Smooth muscle cell of the umbilical artery (primary cell): ENCODE measurements at places on chromosomes 1 and 21. TPM values are rescaled to one million over a fixed set of nuclear protein-coding genes. Genes with fewer than 3 reads are reported as not detected.

The CYP4Z1 gene
- total RNA-seq: not detected in 2 replicates

The RAB25 gene
- not detected in 2 replicates for total RNA-seq

The BACE2 gene
- total RNA-seq: 61.8 TPM in 2 replicates

The CAPN9 gene
- not detected in 2 replicates for total RNA-seq

The C1orf146 gene
- total RNA-seq: not detected in 2 replicates

The S1PR1 gene
- 2.7 and 7.9 TPM in 2 replicates for total RNA-seq

The LRRC38 gene
- not detected in 2 replicates for total RNA-seq

The HENMT1 gene
- total RNA-seq: 2.1 and 3.0 TPM in 2 replicates

The COP1 gene
- total RNA-seq: 54.9 and 61.0 TPM in 2 replicates

The RC3H1 gene
- 14.6 and 22.4 TPM in 2 replicates for total RNA-seq

The TRAF3IP3 gene
- not detected in 2 replicates for total RNA-seq

The CYP4A11 gene
- total RNA-seq: not detected in 2 replicates

The CDK11A gene
- 8.6 and 23.8 TPM in 2 replicates for total RNA-seq

The PAQR6 gene
- total RNA-seq: 0.28 and 0.59 TPM in 2 replicates

The LRRC53 gene
- total RNA-seq: not detected in 2 replicates

The GBP7 gene
- total RNA-seq: not detected in 2 replicates

The LMOD1 gene
- total RNA-seq: 10.1 and 27.0 TPM in 2 replicates

The SMPDL3B gene
- total RNA-seq: 0.09 TPM in 1 of 2 replicates, not detected in the other

The IL22RA1 gene
- not detected in 2 replicates for total RNA-seq

The TNFRSF9 gene
- 1.2 and 2.3 TPM in 2 replicates for total RNA-seq
